Posterior vena cava (tissue), 2 donors: ENCODE measurements at places on chromosomes 7 and 10. TPM values are rescaled to one million over a fixed set of nuclear protein-coding genes. Genes with fewer than 3 reads are reported as not detected.

DNA sequence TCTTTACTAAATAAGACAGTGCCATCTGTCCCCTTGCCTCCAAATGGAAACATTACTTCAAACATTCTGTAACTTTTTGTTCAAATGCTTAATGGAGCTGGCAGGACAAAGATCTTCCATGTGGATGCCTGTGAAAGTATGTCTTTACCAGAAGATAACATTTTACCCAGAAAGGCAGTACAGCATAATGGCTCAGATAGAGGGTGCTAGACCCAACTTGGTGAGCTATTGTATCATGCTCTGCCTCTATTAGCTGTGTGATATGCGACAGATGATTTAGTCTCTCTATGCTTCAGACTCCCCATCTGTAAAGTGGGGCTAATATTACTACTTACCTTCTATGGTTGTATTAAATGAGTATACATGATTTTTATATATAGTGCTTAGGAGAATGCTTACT is 8.8 kb upstream of the SMKR1 start:
- DNase-seq = no peak

GRCh38 chr7:32916006-32916405 is 24.4 kb upstream of the KBTBD2 start:
- no peak for DNase-seq

GRCh38 chr10:126475074-126475691 is 86.9 kb upstream of the ADAM12 start:
- DNase-seq = no peak

DNA sequence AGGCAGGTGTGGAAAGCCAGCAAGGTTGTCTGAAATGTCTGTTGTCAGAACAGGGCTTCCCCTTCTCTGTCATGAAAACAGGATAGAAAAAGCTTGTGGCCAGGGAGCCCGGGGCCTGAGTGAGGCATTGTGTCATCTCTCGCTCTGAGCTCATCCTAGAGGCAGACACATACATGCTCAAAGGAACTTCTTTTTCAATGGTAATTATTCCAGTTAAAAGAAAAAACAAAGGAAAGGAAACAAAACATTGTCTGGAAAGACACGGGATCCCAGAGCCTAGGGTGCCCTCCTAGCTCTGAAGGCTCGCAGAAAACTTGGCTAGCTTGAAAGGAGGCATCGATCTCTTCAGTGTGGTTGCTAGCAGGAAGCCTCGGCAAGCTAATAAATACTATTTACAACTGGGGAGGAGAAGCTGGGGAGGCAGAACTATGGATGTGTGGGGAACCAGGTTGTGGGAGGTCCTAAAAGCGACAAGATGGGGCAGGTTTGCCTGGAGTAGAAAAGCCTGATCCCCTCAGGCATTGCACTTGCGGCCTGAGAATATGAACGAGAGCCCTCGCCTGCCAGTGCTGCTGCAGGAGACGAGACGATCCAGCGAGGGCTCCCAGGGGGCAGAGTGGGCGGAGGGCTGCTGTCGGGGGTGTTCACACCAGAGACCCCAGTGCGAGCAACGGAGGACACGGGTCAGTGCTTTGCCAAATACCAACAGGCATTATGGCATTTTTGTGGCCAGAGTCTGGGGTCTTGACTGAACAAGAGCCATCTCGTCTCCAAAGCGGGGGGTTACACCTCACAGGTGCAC is 32.8 kb upstream of the DGKI start:
- no peak for DNase-seq

GRCh38 chr10:125392609-125393008 is 232.2 kb upstream of the CTBP2 start:
- no peak for DNase-seq

DNA sequence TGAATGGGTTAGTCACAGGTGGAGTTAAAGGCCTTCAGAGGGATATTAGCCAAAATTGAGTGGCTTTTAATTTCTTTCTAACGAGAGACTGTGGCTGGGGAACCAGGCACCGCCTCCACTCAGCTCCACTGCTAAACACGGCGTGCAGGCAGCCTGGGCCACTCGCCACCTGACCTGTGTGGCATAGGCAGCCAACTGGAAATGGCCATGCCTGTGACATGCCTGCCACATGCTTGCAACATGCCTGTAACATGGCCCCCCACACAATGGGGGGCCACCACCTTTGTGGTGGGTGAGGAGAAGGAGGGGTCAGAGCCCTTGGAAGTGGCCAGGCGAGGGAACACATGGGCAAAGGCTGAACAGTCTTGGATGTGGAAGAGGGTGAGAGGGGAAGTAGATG is 60.1 kb upstream of the PAX2 start:
- peak; percentile 57 for DNase-seq

- no peak for DNase-seq
Measured at GRCh38 chr10:19833170-19833824, 17.1 kb downstream of the PLXDC2 start.

GRCh38 chr10:62233356-62234076 is 35.1 kb downstream of the RTKN2 start:
- no peak for DNase-seq

GRCh38 chr10:86163522-86164173 is 202.9 kb downstream of the GRID1 start:
- peak; percentile 78 for DNase-seq

DNA sequence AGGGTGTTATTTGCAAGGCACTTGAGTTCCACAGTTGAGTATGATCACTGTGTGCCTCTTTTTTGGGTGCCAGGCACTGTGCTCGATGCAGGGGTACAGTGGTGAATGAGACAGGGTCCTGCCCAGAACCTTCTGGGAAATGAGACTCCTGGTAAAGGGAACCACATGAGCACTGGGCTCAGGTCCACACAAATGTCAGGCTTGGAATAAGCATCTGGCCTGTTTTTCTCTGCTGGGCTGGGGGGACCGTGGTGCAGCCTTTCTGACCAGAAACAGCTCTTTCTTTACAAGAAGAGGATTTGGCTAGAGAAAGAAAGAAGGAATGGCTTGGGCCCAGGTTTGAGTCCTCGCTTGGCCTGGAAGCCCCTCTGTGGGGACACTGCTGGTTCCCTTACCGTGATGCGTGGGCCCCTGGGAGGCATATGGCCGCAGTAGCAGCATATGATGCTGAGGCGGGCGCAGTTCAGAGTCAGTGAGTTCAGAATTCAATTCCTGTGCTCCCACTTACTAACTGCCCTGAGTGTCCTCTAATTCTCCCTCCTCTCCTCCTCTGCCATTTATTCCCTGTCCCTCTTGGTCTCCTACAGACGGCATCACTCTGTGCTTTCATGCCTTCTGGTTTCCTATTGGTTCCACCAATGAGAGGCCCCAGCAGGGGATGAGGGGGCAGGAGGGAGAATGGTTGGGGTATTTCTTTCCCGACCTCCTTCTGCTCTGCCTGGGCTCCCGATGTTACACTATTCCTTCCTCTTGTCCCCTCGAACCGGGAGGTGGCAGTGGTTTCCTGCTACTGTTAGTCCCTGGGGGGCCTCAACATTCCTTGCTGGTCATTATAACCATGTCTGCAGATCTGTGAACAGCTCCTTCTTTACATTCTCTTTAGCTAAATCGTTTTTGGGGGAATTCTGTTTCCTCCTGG is 9.6 kb upstream of the KCP start:
- peak; percentile 38 for DNase-seq

- no peak for DNase-seq
Measured at GRCh38 chr7:138289864-138290263, 170.2 kb upstream of the TRIM24 start.

DNA sequence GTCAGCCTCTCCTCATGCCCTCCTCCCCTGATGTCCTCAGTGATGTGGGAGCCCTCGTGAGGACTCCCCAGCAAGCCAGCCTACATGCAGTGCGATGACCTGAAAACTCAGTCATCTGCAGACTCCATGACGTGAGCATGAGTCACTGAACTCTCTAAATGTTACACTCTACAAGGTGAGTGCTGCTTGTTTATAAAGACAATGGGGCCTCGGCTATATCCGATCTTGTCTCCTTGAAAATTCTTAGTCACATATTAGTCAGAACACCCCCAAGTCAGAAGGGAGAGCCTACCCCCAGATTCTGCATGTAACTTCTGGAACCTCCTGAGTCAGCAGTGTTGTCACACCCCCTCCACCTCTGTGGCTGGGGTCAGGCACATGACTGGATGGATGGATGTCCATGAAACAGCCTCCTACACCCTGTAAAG is 673.8 kb downstream of the INHBA start:
- DNase-seq = no peak

- no peak for DNase-seq
Measured at GRCh38 chr7:40802497-40802896, 667.7 kb downstream of the SUGCT start.

GRCh38 chr10:7818295-7819120 is at the start of gene TAF3:
TSS of gene TAF3 (plus strand) at chr10:7818505. CDS start at chr10:7818710, 205 bp downstream.
- DNase-seq = peak; percentile 98

- DNase-seq = no peak
Measured at GRCh38 chr7:77899516-77899915, 100.9 kb downstream of the PHTF2 start.

DNA sequence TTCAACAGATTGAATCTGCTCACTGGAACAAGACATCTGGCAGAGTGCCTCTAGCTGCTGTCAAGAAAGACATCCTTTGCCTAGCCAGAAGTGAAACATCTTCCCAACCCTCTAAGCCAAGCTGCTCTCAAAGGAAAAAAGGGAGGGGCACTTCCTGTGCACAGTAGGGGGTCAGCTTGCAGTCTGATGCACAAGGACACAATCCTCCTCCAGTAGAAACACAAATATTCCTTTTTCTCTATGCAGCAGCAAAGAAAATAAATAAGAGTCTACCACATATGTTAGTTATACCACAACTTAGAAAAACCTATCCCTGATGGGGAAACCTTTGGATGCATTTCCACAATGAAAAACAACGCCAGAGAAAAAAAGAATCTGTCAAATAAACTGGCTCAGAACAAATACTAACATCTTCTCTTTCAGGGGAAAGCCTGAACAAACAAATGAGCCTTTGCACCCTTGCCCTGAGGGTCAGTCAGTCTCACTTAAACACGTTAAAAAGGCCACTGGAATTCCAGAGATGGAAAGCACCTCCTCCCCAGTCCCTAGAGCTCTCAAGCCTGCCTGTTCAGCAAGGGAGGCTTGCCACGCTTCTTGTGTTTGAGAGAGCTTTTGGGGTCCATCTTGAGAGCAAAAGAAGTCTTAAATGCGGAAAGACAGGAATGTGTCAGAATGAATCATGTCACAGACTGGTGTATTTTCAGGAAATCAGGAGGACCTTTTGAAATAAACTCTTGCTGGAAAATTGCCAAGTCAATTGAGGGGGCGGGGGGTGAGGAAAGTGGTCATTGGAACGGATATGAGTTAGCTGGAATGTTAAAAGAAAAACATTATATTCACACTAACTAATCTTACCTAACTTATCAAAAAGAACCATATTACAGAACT is 7.5 kb downstream of the LAMB1 start:
- DNase-seq = no peak

GRCh38 chr7:4775848-4776623 is 613 bp downstream of the AP5Z1 start:
- no peak for DNase-seq

DNA sequence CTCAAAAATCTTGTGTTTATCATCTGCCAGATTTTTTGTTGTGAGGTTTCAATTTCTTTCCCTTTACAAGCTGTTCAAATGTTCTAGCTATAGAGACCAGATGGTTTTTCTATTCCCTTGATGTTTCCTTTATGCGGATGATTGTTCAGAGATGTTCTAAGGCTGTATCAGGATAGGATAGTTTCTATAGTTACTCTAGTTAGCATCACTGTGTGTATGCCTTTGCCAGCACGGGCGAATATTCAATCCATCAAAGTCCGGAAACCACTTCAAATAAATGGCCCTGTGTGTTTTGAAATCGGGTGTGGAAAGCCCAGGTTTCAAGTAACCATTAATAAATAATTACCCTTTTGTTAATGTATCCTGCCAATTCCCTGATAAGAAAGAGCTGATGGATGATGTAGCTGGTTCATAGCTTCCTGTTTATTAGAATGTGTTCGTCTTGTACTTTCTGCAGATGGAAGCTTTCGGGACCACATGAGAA is 149.8 kb upstream of the PRKCQ start:
- DNase-seq = no peak

DNA sequence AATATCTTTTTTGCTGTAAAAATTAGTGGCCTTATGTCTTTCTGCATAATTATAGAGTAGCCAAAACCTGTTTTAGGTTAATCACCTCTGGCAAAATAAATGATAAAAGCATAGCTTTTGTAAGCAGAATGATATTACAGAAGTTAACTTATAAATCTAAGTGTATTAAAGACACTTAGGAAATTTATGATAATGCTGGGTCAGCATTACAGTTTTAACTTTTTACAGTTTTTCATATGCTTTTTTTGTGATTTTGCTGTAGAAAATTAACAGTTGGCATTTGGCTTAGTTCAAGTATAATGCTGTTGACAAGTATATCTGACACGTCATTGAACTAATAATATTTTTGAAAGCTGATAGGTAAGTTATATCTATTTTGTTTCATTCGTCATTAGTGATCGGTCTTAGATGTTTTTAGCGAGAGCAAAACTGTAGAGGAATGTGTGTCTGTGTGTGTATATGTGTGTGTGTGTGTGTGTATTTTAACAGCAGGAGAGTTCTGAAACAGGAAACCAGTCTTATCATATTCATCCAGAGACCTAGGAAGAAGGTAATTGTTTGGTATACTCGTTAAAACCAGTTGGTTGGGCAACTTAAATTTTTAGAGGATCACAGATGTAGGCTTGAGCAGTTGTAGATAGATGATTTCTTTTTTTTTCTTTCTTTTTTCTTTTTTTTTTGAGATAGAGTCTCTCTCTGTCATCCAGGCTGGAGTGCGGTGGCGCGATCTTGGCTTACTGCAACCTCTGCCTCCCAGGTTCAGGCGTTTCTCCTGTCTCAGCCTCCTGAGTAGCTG is 15.4 kb downstream of the PTEN start:
- DNase-seq = no peak

DNA sequence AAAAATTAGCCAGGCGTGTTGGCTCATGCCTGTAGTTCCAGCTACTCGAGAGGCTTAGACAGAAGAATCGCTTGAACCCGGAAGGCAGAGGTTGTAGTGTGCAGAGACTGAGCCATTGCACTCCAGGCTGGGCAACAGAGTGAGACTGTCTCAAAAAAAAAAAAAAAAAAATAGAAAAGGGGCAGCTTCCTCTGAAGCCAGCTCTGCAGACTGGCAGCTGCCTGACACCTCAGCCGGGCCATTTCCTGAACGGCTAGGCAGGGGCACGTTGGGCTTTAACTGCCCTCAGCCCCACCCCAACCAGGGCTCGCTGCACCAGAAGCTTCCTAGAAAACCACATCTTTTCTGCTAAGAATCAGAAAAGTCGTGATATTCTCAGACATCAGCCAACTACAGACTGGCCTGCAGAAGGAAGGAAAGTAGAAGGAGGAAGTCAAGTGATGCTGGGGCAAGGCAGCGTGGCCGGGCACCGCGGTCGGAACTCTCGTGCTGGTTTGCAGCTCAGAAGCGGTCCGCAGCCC is 38.0 kb downstream of the PRKAG2 start:
- DNase-seq = peak; percentile 85

Gene CTTNBP2
- 9.1 TPM for total RNA-seq

Gene AASS
- total RNA-seq = 17.7 TPM

Gene SFRP5
- 0.56 TPM for total RNA-seq
